ENCODE measurements at places on chromosomes 12 and 14.

DNA sequence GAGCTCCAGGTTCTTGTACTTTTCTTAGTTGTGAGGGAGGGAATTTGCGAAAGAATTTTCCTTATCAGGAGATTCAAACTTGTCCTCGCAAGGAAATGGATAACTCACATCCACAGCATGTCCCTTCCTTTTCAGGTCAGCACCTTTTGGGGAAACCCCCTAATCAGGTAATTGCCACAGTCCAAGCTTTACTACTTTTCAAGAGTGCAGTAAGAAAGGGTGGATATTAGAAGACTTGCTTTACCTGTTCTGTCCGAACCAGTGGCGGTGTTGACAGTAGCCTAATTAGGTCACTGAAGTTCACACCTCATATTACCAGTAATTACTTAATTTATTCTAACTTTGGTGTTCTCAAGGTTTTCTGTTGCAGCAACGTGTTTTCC lies 6.7 kb upstream of the C12orf50 start:
- peak overlapping the region; percentile 97 for H3K4me3 ChIP-seq
- peaks cover 28% of the 10 kb centered on the region for H3K4me1 ChIP-seq
- H3K27me3 ChIP-seq = no peaks in the 10 kb centered on the region
- no peak for DNase-seq
- no peaks in the 10 kb centered on the region for H3K36me3 ChIP-seq
- H3K27ac ChIP-seq = peak overlapping the region; percentile 90

GRCh38 chr12:96070670-96071279 lies 35.4 kb upstream of the LTA4H start:
- H3K36me3 ChIP-seq = no peaks in the 10 kb centered on the region
- no peak overlapping the region for H3K4me3 ChIP-seq
- no peaks in the 10 kb centered on the region for H3K27me3 ChIP-seq

DNA sequence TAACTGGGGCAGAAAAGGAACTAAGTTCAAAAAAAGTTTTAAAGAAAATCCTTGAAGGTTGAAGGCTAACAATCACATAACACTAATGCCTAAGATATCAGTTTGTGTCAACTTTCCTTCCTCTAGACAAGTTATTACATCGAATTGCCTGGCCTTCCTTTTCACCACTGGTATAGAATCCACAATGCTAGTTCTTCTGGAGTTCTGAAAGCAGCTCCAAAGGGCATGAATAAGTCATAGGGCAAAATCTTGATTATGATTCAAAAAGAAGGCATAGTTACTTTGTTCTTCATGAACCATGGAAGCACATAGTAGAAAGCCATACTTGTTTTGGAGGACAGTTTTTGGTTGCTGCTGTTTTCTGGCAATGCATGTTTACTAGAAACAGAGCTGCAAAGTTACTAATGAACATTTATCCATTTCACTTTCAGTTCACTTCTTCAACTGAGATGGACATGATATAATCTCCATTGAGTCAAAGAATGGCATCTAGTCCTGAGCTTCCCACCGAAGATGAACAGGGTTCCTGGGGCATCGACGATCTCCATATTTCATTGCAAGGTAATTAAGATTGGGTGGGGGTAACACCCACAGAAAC lies 56.0 kb downstream of the SYNE2 start:
- no peak for DNase-seq
- no peaks in the 10 kb centered on the region for H3K27me3 ChIP-seq
- H3K4me3 ChIP-seq = peak overlapping the region; percentile 43
- H3K36me3 ChIP-seq = peaks cover 9% of the 10 kb centered on the region

- no peaks in the 10 kb centered on the region for H3K27me3 ChIP-seq
- H3K4me1 ChIP-seq = peaks cover 12% of the 10 kb centered on the region
- no peak for DNase-seq
- peak overlapping the region; percentile 66 for H3K27ac ChIP-seq
- H3K4me3 ChIP-seq = peak overlapping the region; percentile 76
- H3K36me3 ChIP-seq = peaks cover 7% of the 10 kb centered on the region
Measured at GRCh38 chr12:46609273-46609623, 216.5 kb downstream of the SLC38A4 start.

DNA sequence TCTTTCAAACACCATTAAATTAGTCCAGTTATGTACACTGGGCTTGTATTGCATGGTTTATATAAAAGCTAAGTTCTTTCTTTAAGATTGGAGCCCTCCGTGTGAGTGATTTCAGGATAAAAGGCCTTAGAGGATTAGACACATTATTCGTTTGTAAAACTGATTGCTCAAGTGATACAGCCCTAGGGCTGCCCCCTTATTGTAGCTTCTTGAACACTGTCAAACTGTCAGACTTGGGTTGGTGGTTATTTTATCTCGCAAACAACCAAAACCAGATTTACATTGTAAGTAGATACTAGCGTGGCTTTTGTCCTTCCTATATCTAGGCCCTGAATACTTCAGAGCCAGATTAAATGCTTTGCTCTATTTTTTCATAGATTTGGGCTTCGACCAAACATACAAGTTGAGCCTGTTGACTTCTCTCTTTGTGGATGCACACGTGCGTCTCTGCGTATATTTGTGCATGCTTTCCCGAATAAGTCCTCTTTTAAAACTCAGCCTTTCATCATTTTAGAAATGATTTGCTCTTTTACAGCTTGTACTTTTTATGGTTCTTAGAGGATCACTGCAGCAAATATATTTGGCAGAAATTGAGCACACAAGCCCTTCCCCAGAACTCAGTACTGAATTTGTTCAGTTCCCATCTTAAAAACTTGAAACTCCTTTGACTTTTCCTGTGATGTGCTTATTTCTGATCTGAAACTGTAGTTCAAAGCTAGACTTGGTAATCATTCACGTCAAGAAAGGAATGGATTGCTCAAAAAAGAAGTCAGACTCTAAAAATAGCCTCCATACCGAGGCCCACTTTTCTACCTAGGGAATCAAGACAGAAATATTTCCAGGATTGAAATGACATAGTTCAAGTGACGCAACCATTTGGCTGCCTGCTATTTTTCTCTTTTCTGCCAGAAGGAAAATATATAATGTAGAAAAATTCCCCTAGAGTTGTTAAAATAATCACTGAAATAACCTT lies 129.5 kb downstream of the ETV6 start:
- no peak overlapping the region for H3K4me3 ChIP-seq
- no peak for DNase-seq
- peaks cover 42% of the 10 kb centered on the region for H3K4me1 ChIP-seq

DNA sequence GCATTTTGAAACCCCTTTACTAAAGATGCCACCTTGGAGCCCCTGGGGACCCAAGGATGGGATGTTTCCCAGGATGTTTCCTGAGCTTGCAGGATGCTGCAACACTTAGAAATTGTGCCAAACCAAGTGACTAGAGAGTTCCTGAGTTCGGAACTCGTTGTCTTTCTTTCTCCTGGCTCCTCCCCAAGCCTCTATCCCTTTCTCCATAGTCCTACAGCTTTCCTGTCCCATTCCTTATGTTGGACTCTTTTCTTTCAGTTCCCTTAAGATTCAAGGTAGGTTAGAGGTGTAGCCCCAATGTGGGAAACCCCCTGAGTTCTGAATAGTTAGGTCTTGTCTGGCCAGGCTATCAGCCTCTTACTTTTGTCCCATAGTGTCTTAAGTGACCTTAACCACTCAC lies 1.4 kb upstream of the KIF5A start:
- peaks cover 4% of the 10 kb centered on the region for H3K27me3 ChIP-seq
- H3K4me1 ChIP-seq = peaks cover 40% of the 10 kb centered on the region
- H3K4me3 ChIP-seq = peak overlapping the region; percentile 1
- no peaks in the 10 kb centered on the region for H3K36me3 ChIP-seq

Data from T-helper 17 cell (primary cell).